ENCODE measurements at places on chromosomes 5 and 9. TPM values are rescaled to one million over a fixed set of nuclear protein-coding genes. Genes with fewer than 3 reads are reported as not detected.

The PCDHGA12 gene
- 0.59 TPM for polyA plus RNA-seq

The KCTD16 gene
- polyA plus RNA-seq: not detected

The TMEM252 gene
- not detected for polyA plus RNA-seq

The INSL4 gene
- not detected for polyA plus RNA-seq

The BARHL1 gene
- not detected for polyA plus RNA-seq

The MIER3 gene
- polyA plus RNA-seq: 7.4 TPM

The SOHLH1 gene
- polyA plus RNA-seq: not detected

The FOXD4L3 gene
- polyA plus RNA-seq: not detected

The SARDH gene
- 0.30 TPM for polyA plus RNA-seq

The TNC gene
- not detected for polyA plus RNA-seq

The RANBP3L gene
- not detected for polyA plus RNA-seq

The TMEM171 gene
- polyA plus RNA-seq: not detected

The MLLT3 gene
- 3.2 TPM for polyA plus RNA-seq

The PRXL2C gene
- polyA plus RNA-seq: 9.6 TPM

The IRX4 gene
- polyA plus RNA-seq: not detected

The CD72 gene
- 51.9 TPM for polyA plus RNA-seq

The SH3TC2 gene
- polyA plus RNA-seq: not detected

All from IgD-negative memory B cell (primary cell).